Nucleus accumbens (tissue), 56 donors: ENCODE measurements at places on chromosomes 5 and 9.
A peak's percentile ranks its signal among the peaks of the same experiment; 100 is the strongest.

- no peak for DNase-seq
These were observed 17.1 kb downstream of the C9orf43 start for GRCh38 chr9:113427629-113428028.

DNA sequence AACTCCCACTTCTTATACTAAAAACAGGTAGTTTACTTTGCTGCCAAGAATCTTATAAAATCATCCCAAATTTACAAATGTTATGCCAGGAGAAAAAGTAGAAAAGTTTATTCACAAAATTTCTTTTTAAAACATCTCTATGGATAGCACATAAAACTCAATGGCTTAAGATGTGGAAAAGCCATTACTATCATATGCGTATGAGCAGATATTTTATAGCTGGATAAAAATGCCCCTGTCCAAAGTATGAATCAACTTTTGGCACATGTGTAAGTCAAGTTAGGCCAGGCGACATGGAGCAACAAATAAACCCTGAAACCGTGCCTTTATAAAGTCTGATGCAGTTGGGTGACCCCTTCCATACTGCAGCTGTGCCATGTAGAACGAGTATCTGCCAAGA, 38.6 kb upstream of the FBP1 start:
- no peak for DNase-seq

DNA sequence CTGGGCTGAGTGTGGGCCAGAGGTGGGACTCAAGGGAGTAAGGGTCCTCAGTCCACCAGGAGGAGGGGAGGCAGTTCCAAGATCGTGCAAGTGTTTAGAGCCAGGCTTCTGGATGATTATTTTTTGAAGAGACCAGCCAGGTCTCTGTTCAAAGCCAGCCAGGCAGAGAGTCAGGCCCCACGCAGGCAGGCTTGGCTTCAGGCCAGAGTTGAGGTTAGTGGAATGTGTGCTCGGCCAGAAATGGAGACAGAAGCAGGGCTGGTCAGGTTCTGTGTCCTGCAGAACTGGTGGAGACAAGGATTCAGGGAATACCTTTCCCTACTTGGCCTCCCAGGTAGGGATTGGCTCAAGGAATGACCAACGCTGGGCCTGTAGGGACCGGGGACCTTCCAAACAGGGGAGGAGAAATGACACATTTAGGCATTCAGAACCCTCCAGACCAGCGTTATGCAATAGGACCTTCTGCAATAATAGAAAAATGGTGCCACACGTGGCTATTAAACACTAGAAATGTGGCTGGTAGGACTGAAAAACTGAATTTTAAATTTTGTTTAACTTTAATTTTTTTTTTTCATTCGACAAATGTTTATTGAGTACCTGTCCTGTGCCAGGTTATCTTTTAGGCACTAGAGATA, 106.2 kb downstream of the CMYA5 start:
- DNase-seq: no peak

GRCh38 chr9:110047955-110048402, 160.0 kb downstream of the C9orf152 start:
- no peak for DNase-seq

GRCh38 chr5:158621391-158621790, 478.3 kb downstream of the EBF1 start:
- no peak for DNase-seq

- no peak for DNase-seq
These were observed 58.4 kb upstream of the PITX1 start for GRCh38 chr5:135092476-135092875.

DNA sequence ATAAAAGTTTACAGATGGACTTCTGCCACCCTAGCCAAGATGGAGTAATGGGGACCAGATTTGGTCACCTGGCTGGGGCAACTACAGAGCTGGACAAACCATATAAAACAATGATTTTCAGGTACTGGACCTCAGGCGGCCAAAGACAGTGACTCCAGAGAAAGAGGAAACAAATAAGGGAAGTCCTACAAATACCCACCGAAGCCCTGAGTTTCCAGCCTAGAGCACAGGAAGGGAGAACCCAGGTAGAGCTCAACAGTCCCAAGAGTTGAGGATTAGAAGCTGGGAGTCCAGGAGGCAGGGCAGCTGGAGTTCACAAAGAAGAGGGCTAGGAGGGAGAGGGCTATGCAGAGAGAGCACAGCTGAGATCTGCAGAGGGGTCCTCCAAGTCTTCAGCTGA, 106.7 kb upstream of the NR5A1 start:
- no peak for DNase-seq

- no peak for DNase-seq
These were observed 158.5 kb downstream of the TRPM3 start for GRCh38 chr9:70962761-70963440.

DNA sequence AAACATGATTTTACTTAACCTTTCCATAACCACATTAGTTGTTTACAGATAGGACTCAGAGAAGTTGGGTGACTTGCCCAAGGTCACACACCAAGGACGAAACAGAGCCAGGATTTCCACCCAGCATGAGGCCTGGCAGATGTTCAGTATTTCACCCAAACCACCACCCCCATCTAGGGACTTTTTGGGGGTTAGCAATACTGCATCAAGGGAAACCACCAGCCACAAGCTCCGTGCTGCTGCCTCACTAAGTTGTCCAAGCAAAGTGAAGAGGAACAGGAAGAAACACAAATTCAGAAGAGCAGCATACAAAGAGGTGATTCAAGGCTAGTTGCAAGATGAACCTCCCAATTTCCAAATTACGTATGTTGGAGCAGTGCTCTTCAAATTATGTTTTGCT, 219.6 kb upstream of the RORB start:
- no peak for DNase-seq

DNA sequence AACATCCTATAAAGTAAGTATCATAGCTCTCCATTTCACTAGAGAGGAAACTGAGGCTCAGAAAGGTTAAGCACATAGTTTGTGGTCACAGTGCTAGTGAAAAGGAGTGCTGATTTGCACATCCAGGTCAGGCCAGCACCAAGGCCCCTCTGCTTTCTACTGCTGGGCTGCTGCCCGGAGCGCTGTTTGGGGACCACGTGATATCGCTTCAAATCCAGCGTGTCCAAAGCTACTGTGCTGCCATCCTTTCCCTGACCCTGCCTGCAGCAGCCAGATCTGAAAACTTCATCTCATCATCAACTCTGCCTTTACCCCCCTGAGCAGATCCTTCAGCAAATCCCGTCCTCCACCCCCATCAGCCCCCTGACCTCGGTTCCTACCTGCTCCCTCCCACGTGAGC, 40.7 kb upstream of the AKNA start:
- peak; percentile 8 for DNase-seq

DNA sequence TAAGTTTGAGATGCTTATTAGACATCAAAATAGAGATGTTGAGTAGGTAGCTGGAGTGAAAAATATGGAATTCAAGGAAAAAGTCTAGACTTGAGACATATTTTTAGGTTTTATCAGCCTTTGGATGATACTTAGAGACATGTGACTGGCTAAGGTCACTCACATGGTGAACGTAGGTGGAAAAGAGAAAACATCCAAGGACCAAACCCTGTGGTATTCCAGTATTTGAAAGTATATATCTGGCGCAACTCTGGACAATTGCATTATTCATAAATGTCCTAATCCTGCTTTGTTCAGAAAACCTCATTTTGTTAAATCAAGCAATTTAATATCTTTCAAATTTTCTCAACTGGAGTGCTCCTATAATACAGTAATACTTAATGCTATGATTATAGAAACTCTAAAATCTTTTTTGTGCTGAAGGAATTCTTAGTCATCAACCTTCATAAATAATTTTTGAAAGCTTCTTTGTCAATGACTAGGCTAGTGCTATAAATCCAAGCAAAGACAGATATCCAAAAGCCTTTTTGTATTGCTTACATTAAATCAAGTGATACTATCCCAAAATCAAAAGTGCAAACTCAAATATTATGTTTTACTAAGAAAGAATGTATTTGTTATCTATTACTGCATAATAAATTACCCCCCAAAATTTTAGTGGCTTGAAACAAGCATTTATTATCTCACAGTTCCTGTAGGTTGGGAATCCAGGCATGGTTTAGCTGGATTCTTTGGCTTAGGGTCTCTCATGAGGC, 452.0 kb downstream of the ENC1 start:
- no peak for DNase-seq

DNA sequence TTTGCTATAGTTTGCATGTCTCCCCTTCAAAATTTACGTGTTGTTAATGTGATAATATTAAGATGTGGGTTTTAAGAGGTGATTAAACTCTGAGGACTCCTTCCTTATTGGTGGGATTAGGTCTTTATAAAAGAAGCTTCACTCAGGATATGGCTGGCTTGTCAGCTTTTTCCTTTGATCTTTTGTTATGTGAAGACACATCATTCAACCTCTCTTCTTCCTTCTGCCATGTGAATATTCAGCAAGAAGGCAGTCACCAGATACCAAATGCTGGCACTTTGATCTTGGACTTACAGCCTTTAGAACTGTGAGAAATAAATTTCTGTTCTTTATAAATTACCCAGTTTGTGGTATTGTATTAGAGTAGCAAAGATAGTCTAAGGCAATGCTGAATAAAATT, 855.9 kb upstream of the CDH10 start:
- DNase-seq: no peak

- DNase-seq: no peak
These were observed 16.2 kb downstream of the NDUFS6 start for GRCh38 chr5:1817261-1818043.

GRCh38 chr9:21324047-21324446, 11.2 kb downstream of the KLHL9 start:
- DNase-seq: no peak

DNA sequence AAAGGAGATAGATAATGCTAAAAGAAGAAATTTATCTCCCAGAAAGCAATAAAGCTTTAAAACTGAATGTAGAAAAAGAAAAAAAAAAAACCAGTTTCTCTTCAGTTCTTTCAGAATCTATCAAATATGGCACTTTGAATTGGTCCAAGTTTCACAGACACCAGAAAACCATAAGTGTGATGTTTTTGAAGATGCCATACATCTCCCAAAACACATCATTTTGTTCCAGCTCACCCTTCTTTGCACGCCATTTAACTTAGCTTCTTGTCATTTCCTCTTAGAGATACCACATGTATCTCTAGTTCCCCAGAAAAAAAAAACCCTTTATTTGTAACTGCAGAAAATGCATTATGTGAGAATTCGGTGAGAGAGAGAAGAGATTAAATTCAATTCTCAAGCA, 46.1 kb upstream of the MAMDC2 start:
- DNase-seq: no peak

DNA sequence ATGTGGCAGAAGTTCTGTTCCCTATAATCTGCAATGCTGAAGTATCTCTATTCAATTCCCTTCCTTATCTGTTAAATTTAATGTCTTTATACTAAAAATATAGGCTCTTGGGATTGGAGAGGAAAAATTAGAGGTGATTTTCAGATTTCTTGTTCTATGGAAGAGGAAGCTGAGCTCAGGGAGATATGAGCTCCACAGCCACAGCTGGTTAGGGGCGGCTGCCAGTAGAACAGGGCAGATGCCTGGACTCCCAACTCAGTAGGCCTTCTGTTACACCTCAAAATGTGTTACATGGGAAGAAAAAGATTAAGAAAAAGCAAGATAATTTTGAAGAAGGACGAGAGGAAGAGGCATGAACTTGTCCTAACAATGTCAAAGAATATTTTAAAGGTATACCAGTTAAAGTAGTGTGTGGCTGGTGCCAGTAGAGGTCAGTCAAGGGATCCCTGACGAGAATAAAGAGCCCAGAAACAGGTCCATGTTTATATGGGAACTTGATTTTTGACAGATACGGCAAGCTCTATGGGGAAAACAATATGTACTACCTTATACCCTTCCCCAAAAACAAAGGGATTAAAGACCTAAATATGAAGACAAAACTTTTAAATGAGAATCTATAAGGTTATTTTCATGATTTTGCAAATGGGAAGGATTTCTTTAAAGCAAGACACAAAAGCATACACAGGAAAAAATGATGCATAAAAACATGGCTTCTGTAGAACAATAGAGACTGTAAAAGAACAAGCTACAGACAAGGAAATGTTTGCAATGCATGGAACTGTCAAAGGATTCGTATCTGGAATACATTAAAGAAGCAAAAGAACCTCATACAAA, 28.7 kb downstream of the DNAJC21 start:
- no peak for DNase-seq

DNA sequence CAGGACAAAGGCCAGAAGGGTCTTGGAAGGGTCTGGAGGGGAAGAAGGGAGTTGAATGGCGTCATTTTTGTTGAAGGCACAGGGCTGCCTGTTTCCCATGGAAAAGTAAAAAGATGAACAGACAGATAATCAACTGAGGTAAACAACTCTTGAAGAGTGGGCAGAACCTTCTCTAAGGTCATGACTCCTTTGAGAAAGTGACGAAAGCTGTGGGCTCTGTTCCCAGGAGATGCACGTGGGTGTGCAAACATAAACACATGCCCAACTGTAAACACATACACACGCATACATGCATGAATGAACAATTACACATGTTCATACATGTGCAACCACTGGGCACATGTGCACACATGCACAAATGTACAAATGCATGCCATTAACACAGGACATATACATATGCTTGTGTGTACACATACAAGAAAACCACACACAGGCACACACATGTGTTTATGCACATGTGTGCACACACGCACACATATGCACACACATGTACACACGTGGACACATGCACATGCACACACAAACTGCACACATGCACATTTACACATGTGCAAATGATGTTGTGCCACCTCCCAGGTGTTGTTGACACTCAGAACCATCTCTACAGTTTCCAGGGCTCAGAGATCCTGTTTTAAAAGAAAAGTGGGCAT, 143.3 kb downstream of the GADD45G start:
- no peak for DNase-seq

GRCh38 chr9:105057551-105057950, 129.6 kb upstream of the ABCA1 start:
- no peak for DNase-seq

GRCh38 chr9:109629615-109630014, 131.5 kb upstream of the PTPN3 start:
- DNase-seq: no peak

GRCh38 chr5:139410993-139411828, 7.3 kb upstream of the SPATA24 start:
- DNase-seq: no peak

DNA sequence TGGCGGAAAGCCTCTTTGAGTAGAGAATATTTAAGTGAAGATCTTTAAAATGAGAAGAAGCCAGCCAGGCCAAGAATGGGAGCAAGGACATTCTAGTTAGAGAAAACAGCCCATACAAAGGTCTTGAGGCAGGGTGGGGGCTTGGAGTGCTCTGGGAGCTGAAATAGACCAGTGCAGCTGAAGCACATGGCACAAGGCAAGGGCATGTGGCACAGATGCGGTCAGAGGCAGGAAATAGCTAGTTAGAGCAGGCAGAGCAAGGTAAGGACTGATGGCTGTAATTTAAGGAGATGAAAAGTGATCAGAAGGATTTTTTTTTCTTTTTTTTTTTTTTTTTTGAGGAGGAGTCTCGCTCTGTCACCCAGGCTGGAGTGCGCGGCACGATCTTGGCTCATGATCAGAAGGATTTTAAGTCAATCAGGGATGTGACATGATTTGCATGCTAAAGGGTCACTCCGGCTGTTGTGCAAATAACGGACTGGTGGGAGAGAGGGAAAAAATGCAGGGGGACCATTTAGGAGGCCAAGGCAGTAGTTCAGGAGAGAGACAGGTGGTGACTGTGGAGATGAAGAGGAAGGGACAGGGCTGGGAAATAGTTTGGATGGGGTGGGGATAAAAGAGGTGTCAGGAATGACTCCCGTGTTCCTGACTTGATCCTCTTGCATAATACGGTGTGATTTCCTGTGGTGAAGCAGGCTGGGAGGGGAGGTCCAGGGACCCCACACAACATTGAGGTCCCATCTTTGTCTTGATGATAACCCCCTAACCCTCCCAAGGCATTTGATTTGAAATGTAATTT, 207.6 kb downstream of the HSPA4 start:
- DNase-seq: no peak

- peak; percentile 86 for DNase-seq
These were observed at the start of gene IRX2 for GRCh38 chr5:2751592-2752021. Gene IRX2 (minus strand): TSS chr5:2751677. CDS start chr5:2751413, 264 bp downstream.

- DNase-seq: no peak
These were observed 255.6 kb upstream of the PDE4D start for GRCh38 chr5:60149081-60149480.
